ENCODE measurements at places on chromosomes 3 and 15.

- DNase-seq: peak; percentile 0
Observed at GRCh38 chr3:43855674-43856299, 165.0 kb downstream of the ABHD5 start.

DNA sequence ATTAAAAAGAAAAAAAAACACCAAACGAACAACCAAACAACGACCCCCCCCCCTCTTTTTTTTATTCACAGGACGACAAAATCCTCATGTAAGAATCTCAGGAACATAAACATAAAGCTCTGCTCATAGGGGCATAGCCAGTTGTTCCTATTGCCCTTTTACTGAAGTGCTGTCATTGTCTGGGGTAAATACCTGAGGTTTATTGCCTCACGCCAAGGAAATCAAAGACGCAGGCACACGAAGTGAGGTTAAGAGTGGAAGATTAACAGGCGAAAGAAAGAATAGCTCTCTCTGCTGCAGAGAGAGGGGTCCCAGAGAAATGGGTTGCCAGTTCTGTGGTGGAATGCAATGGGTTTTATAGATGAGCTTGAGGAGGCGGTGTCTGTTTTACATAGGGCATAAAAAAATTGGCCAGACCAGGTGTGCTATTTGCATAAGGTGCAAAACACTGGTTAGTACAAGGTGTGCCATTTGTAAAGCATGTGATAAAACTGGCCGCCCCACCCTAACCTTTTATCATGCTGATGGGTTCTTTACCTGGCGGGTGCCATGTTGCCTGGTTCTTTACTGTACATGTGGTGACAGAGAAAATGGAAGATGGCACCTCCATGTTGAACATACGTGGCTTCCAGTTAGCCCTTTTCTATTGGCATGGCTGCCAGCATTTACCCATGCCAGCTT is 257.6 kb upstream of the ZPLD1 start:
- DNase-seq: no peak

DNA sequence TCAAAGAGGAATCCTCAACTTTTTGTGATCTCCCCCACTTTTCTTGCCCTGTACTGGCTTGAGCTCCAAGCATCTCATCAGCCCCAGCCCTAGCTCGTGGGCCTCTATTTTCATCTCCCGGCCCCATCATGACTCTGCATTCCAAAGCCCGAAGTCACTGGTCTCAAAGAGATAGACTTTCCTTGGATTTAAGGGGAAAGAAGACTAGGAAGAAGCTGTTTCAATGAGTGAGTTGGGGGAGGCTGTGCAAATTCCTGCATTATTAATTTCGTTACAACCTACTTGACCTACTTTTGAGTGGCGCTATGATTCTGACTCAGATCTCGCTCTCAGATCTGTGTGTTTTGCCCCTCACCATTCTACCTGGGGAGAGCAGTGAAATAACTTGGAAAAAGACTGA is 266.6 kb upstream of the TBL1XR1 start:
- DNase-seq: no peak

- DNase-seq: no peak
Observed at GRCh38 chr3:62153231-62153630, 220.1 kb downstream of the FEZF2 start.

- DNase-seq: no peak
Observed at GRCh38 chr15:52288051-52288942, 7.3 kb downstream of the MYO5C start.

- DNase-seq: no peak
Observed at GRCh38 chr3:122365073-122365472, 18.0 kb downstream of the MIX23 start.

DNA sequence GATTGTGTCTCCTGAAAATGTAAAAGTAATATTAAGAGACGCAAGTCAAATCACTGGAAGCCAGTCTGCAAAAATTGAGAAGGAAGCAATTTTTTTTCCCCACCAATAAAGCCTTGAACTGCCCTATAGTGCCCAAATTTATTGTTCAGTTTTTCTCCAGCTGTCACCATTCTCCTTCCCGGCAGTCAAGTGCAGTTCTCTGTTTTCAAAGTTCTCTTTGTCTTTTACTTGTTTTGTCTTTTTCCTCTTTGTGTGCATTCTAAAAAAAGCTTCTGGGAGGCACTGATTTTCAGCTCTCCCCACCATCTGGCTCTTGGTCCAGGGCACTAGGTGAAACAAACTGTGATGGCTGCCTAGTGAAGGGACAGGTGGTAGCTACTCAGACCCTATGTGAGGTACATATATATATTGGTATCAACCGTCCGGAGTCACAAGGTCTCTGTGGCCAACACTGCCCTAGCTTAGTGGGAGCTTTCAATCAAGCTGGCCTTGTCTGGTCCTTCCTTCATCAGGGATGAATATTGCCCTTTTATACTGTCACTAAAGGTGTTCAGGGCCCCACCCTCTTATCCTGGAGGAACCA is 6.1 kb upstream of the CLRN1 start:
- no peak for DNase-seq

DNA sequence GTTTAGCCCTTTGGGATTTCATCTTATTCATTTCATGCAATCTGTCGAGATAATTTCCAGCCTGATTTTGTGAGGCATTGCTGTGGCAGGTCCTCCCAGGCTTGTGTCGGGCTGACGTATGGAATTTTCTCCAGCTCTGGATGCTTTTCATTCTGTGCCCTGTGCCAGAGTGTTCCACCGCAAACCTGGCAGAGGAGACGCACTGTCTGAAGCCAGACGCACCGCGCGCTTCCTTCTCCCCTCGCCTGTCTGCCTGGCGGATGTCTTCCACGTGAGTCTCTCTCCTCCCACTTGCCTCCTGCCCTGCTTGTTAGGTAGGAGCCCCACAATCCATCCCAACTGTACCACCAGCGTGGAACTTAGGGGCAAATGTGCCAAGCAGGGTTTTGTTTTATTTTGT is 20.1 kb upstream of the GLCE start:
- DNase-seq: peak; percentile 94

GRCh38 chr15:29113336-29114220 is 156.0 kb downstream of the NSMCE3 start:
- no peak for DNase-seq

- no peak for DNase-seq
Observed at GRCh38 chr3:171663805-171664204, 146.5 kb downstream of the PLD1 start.

DNA sequence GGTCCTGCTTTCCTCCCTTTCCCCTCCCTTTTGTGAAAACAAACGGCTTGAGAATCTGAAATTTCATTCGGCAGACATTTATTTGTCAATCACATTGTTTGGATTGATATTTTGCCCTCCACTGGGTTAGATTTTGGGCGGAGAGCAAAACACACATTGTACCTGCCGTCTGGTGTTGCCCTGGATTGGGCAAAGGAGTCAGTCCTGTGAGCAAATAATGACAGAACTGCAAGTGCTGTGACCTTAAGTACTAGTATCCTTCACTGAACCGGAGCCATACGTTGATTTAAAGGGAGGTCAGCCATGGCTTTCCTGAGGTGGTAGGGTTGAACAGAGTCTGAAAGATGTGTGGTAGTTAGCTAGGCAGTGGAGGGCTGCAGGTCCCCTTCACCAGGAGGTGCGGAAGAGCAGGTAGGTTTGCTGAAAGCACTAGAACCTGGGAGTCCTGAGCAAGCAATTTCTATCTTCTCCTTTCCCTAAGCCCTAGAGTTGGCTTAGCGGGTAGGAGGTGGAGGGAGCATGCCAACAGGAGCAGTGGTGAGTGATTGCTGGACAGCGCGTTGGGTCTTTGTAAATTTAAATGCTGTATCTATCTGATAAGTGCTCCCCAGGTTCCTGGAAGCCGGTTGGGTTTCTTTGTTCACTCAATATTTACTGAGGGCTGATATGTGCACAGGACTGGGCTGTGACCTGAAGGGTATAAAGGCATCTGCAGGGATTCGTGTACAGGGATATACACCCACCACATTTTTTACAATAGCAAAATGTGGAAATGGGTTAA is 2.0 kb downstream of the PDIA5 start:
- DNase-seq: no peak

DNA sequence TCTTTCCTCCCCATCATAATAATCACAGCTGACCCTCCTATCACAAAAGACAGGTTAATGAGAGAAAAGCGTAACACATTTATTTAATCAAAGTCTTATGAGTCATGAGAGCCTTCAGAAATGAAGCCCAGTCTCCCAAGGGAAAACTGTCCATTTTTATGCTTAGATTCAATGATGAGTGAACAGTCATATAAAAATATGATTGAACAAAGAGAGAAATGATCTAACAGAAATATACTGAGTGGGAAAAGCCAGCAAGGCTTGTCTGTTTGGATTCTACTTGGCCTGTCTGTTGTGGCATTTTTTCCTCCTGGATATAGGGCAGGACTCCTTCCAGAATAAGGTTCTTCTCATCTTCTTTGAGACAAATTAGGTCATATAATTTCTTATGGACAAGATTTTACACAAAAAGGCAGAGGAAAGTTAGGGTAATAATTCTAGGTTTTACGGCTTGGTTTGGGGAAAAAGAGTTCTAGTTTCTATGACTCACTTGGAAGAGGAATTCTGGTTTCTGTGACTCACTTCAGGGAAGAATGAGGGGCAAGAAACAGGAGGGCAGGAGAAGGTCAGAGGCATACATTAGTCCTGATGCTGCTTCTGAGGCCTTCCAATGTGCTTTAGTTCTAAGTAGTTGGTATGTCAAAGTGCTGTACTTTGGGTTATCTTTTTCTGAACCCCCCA is 534.2 kb downstream of the ZIC1 start:
- DNase-seq: no peak

GRCh38 chr3:156201411-156202405 is 81.3 kb downstream of the KCNAB1 start:
- DNase-seq: no peak

DNA sequence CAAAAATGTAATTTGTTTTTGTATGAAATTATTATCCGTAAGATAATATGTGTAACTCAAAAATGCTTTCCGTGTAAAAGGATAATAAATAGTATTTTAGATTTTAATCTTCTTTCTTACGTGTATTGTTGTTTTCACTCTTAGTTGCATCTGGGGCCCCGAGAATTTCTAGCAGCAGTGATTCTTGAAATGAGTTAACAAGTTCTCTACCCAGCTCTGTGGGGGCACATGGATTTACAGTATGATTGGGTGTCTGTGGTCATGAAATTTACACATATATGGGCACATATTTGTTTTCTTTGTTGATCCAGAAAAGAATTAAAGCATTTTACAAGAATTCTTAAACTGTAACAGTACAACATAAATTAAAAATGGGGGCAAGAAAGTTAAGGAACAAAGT is 145.9 kb upstream of the LRRFIP2 start:
- DNase-seq: no peak

DNA sequence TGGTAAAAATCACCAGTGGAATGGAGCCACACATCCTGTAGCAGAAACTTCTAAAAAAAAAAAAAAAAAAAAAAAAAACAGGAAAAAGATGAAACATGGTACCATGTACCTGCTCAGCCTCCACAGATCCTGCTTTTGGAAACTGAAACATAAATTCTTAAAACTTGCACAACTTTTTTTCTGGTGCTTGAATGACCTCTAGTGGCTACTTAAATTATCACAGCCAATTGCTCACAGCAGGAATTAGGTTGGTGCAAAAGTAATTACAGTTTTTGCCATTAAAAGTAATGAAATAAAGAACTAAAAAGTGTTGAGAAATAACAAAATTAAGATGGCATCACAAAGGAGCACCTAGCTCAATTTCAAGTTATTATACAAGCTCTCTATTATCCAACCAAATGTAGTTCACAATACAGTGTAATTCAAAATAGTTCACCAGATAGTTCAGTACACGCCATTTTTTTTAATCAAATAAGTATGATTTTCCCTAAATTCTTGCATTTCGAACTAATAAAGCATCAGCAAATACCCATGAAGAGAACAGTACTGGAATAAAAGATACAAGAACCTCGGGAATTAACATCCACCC is 80.6 kb downstream of the ULK4 start:
- peak; percentile 27 for DNase-seq

DNA sequence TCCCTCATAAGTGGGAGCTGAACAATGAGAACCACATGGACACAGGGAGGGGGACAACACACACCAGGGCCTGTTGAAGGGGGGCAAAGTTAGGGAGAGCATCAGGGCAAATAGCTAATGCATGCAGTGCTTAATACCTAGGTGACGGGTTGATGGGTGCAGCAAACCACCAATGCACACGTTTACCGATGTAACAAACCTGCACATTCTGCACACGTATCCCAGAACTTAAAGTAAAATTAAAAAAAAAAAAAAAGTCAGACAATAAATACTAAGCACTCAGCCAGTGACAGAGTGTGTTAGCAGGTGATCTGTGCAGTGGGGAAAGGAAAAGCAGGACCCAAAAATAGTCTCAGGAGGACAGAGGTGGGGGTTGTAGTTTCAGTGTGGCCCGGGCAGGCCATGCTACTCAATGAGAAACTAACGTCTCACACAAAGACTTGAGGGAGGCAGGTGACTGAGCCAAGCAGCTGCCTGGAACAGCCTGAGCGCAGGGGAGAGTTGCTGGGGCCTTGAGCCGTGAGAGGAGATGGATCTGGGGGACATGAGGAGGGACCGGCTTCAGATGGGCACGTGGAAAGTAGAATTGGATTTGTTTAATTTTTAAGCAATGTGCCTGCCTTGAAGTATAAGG is 18.4 kb downstream of the ANKDD1A start:
- no peak for DNase-seq

- no peak for DNase-seq
Observed at GRCh38 chr3:38662544-38662943, 13.1 kb upstream of the SCN5A start.

GRCh38 chr15:39198044-39199000 is 382.6 kb upstream of the THBS1 start:
- no peak for DNase-seq

GRCh38 chr3:170007031-170007663 is 30.6 kb upstream of the GPR160 start:
- DNase-seq: no peak

DNA sequence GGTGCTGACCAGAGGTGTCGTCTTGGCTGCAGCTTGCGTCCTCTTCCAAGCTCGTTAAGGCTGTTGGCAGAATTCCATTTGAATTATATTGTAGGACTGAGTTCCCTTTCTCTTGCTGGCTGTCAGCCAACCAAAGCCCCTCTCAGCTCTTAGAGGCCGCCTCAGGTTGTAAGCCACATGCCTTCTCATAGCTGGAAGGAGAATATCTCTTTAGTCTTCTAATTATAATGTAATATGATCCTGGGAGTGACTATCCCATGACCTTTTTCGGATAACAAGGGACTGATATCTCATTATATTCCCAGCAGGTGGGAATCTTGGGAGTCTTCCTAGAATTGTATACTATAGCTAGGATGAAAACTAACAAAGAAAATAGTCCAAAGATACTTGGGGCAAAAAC is 4.8 kb downstream of the SCG5 start:
- no peak for DNase-seq

DNA sequence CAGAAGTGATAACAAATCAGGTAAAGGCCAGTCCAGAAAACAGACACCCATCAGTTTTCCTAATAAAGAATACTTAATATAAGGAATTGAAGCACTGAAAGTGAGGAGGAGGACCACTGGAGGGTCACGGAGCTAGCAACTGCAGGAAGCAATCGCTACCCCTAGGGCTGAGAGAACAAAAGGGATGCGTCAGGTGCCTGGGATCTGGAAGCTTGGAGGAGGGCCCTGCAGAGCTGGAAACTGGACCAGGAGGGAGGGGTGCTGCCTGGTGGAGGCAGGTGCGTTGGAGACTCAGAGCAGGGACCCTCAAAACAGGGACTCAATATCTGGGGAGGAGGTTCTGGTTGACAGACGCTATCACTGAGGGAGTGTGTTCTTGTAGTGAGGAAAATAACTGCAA is 308.1 kb upstream of the RASGRP1 start:
- DNase-seq: no peak

All from NCI-H446 (cell line).